Skeletal muscle tissue (tissue), 5 donors: ENCODE measurements at places on chromosomes 12 and 14. TPM values are rescaled to one million over a fixed set of nuclear protein-coding genes. Genes with fewer than 3 reads are reported as not detected.

SLCO1C1 gene
- total RNA-seq = not detected

ANO2 gene
- 4.7 TPM for total RNA-seq

APAF1 gene
- total RNA-seq = 39.1 TPM

C12orf56 gene
- 0.52 TPM for total RNA-seq

FBRSL1 gene
- 6.8 TPM for total RNA-seq

GLS2 gene
- total RNA-seq = not detected

MYH7 gene
- total RNA-seq = 426 TPM

ADAMTS20 gene
- 0.52 TPM for total RNA-seq

OVCH1 gene
- total RNA-seq = under 0.01 TPM

TARBP2 gene
- total RNA-seq = 29.7 TPM

A2M gene
- total RNA-seq = 244 TPM

TBX5 gene
- total RNA-seq = 2.1 TPM

FOXN4 gene
- total RNA-seq = not detected

ALX1 gene
- 0.52 TPM for total RNA-seq

NUP107 gene
- 42.8 TPM for total RNA-seq

CELA1 gene
- total RNA-seq = not detected

SLC4A8 gene
- total RNA-seq = 0.52 TPM

TRPV4 gene
- total RNA-seq = 0.52 TPM

PZP gene
- total RNA-seq = 1.0 TPM

PTCSC3 gene
- total RNA-seq = not detected

KLHL42 gene
- 13.6 TPM for total RNA-seq

KLRC1 gene
- 1.0 TPM for total RNA-seq

CD9 gene
- 62.6 TPM for total RNA-seq

EGLN3 gene
- total RNA-seq = 60.0 TPM

SLC2A14 gene
- 0.52 TPM for total RNA-seq

ANO4 gene
- 0.52 TPM for total RNA-seq

APOF gene
- not detected for total RNA-seq

DNAJC22 gene
- total RNA-seq = not detected

TCTN1 gene
- total RNA-seq = 14.1 TPM

FAM216A gene
- total RNA-seq = 11.0 TPM

TTC7B gene
- total RNA-seq = 5.7 TPM

OR4K13 gene
- not detected for total RNA-seq

IAPP gene
- not detected for total RNA-seq

OR6C6 gene
- total RNA-seq = not detected

RIPK3 gene
- total RNA-seq = 1.6 TPM

HOXC13 gene
- not detected for total RNA-seq

FAR2 gene
- total RNA-seq = 12.5 TPM

TUBA1B gene
- 674 TPM for total RNA-seq

SYCP3 gene
- total RNA-seq = not detected

DEPDC4 gene
- total RNA-seq = 1.0 TPM

SLC6A15 gene
- 0.52 TPM for total RNA-seq

IL31 gene
- not detected for total RNA-seq

P2RX7 gene
- total RNA-seq = 2.1 TPM

JPH4 gene
- total RNA-seq = 1.0 TPM

BCL11B gene
- 1.0 TPM for total RNA-seq

ZDHHC22 gene
- 0.52 TPM for total RNA-seq

NRXN3 gene
- 0.52 TPM for total RNA-seq

CLEC4D gene
- under 0.01 TPM for total RNA-seq

PIANP gene
- under 0.01 TPM for total RNA-seq

PLEKHD1 gene
- total RNA-seq = under 0.01 TPM

IL26 gene
- total RNA-seq = not detected

HCFC2 gene
- 32.9 TPM for total RNA-seq

ASIC1 gene
- 2.6 TPM for total RNA-seq

PTPRQ gene
- 3.7 TPM for total RNA-seq
